ENCODE measurements at places on chromosomes 4 and X. TPM values are rescaled to one million over a fixed set of nuclear protein-coding genes. Genes with fewer than 3 reads are reported as not detected.

GRCh38 chrX:80799584-80799983 is 10.1 kb downstream of the BRWD3 start:
- DNase-seq = no peak

DNA sequence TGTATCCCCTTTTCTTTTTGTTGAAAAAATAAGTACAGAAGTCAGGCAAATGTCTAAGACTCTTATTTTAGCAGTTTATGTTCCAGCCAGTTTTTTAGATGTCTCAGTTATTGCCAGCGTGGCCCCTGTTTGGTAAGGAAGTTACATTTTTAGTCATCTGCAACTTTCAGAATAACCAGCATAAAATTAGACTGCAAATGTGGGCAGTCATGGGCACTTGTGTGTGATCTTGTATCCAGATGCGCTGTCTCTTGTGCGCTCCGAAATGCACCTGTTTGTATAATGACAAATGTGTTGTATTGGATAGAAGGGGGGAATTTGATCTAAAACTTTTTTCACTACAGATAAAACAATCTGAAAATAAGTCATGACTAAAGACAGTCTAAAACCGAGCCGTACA is 44.3 kb upstream of the CLCN4 start:
- DNase-seq = no peak

DNA sequence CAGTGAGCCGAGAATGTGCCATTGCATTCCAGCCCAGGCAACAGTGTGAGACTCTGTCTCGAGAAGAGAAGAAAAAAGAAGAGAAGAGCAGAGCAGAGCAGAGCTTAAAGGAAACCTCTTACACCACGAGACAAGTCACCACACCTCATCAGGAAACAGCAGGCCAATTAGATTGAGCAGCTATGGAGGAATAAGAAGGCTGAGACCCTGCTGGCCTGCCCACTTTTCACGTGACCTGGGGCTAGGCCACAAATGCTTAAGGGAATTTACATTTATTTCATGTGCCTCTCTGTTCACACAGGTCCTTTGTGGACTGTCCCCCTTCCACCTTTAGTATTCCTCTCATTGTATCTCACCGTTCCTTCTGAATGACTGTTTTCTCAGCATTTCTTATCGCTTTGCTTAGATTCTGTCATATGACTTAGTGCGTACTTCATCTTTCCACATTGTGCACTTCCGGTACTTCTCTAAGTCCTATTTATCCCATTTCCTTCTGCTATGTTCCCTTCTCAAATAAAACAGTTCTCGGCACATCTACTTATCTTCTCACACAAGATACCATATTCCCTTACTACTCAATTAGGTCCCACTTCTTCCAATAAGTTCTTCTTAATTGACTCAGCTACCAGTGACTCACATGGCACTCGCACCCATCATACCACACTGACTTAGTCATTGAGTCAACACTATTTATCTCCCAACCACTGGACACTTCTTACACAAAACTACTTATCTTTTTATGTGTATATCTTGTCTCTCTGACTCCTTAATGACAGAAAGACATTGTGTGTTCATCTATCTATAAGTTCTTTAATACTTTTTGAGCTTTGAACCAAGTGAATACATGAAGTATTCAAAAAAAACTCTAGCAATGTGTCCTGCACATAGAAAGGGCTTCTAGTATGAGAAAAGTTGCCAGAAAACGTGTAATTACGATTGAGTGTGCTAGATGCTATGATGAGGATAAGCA is 11.0 kb downstream of the CUL4B start:
- no peak for DNase-seq

DNA sequence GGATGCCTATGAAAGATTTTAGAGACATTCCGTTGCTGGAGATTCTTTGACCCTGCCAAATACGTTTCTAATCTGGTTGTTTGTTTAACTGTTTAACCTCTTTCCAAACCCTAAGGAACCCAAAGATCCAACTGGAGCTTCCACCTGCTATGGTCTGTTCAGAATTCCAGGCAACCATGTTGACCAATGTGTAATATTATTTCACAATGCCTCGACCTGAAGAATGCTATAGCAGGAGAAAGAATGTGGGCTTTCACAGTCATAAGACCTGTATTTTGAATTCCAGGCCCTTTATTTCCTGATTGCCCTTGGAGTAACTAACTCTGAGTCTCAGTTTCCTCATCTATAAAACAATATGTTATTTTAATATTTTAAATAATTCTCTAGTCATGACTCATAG is 90.8 kb downstream of the COL25A1 start:
- no peak for DNase-seq

DNA sequence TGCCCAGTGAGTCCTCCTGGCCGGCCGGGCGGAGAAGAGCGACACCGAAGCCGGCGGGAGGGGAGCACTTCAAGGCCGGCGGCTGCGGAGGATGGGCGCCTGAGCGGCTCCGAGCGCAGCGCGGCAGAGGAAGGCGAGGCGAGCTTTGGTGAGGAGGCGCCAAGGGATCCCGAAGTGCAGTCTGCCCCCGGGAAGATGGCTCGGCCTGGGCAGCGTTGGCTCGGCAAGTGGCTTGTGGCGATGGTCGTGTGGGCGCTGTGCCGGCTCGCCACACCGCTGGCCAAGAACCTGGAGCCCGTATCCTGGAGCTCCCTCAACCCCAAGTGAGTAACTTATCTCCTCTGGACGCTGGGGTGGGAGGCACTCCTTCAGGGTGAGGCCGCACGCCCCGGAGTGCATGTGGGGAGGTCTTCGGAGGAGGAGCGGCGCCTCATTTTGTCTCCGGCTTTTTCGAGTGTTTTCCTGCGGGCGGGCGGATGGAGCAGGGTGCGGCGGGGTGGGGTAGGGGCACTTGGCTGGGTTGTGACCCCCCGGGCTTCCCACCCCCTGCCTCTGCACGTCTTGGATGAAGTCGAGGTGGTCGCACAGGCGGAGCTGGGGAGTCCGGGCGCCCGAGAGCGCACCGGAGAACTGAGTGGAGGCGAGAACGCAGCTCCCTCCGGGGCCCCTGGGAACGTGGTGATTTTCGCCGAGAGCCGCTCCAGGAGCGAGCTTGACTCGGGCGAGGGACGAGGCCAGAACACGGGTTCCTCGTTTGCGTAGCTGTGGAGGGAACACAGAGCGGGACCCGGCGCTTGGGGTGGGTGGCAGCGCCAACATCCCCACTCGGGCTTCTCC is 979 bp downstream of the EFNB1 start:
- no peak for DNase-seq

GRCh38 chrX:43953218-43953617 is 20.0 kb downstream of the NDP start:
- no peak for DNase-seq

DNA sequence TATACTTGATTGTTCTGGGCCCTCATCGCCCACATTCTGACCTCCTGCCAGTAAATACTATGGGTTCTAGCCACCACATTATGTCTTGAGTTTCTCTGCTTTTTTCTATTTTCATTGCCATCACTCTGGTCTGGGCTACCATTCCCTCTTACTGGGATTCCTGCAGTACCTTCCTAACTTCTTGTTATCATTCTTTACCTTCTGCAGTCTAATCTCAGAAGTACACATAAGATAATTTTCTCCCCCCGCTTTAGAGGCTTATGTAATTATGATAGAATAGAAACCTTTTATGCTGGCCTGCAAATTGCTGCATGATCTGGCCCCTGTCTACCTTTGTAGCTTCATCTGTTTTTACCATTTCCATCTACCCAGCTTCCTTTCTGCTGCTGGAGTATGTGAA is 19.2 kb downstream of the STIM2 start:
- DNase-seq = no peak

GRCh38 chr4:101418055-101418454 is 70.7 kb upstream of the PPP3CA start:
- DNase-seq = no peak

DNA sequence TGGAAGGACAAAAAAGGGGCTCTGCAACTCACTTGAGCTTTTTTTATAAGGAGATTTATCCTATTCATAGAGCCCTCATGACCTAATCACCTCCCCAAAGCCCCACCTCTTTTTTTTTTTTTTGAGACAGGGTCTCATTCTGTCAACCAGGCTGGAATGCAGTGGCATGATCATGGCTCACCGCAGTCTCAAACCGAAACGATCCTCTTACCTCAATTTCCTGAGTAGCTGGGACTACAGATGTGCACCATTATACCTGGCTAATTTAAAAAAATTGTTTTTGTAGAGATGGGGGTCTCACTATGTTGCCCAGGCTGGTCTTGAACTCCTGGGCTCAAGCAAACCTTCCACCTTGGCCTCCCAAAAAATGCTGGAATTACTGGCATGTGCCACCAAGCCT is 61.6 kb upstream of the PDGFRA start:
- no peak for DNase-seq

Gene TENT5D
- polyA plus RNA-seq = 0.05 TPM

Gene ODAPH
- 0.13 TPM for polyA plus RNA-seq

Gene EDA
- 6.4 TPM for polyA plus RNA-seq

Gene P2RY4
- 0.68 TPM for polyA plus RNA-seq

Gene DSPP
- 0.04 TPM for polyA plus RNA-seq

Gene HSD17B13
- polyA plus RNA-seq = 0.55 TPM
